ENCODE measurements at places on chromosomes 11 and 22. TPM values are rescaled to one million over a fixed set of nuclear protein-coding genes. Genes with fewer than 3 reads are reported as not detected.

- H3K4me3 ChIP-seq, result no peak overlapping the region
- no peaks in the 10 kb centered on the region for H3K36me3 ChIP-seq
- DNase-seq, result no peak
- no peak overlapping the region for H3K27ac ChIP-seq
- H3K27me3 ChIP-seq, result no peaks in the 10 kb centered on the region
Measured at GRCh38 chr11:10592331-10592730, 23.9 kb upstream of the LYVE1 start.

- H3K4me3 ChIP-seq, result no peak overlapping the region
- no peaks in the 10 kb centered on the region for H3K36me3 ChIP-seq
- DNase-seq, result no peak
- H3K27ac ChIP-seq, result no peak overlapping the region
- no peaks in the 10 kb centered on the region for H3K27me3 ChIP-seq
Measured at GRCh38 chr11:80846442-80846841, 1405.6 kb upstream of the TENM4 start.

GRCh38 chr11:124791626-124792341 lies 8.4 kb downstream of the MSANTD2 start:
- DNase-seq, result no peak
- H3K4me3 ChIP-seq, result no peak overlapping the region
- H3K36me3 ChIP-seq, result no peaks in the 10 kb centered on the region
- no peak overlapping the region for H3K27ac ChIP-seq
- no peaks in the 10 kb centered on the region for H3K4me1 ChIP-seq
- no peaks in the 10 kb centered on the region for H3K27me3 ChIP-seq

Gene MACROD1
- 13.6 TPM for total RNA-seq
